Stromal cell of bone marrow (primary cell): ENCODE measurements at places on chromosomes 4 and X.

- DNase-seq: no peak
These were observed 67.2 kb downstream of the TMPRSS11F start for GRCh38 chr4:68062501-68062900.

DNA sequence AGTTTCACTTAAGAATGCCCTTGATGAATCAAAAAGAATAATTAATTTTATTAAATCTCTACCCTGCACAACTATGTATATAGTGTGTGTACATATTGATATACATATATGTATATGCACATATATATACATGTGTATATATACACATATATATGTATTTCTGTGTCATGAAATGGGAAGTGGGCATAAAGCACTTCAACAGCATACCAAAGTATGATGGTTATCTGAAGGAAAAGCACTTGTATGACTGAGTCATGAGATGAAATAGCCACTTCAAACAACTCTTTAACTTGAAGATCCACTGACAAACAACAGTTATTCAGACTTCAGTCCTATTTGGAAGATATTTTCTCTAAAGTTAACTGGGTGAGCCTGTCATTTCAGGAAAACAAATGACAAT is 16.3 kb downstream of the RNF128 start:
- DNase-seq: no peak

GRCh38 chr4:89000382-89000781 is 56.6 kb downstream of the FAM13A start:
- no peak for DNase-seq

DNA sequence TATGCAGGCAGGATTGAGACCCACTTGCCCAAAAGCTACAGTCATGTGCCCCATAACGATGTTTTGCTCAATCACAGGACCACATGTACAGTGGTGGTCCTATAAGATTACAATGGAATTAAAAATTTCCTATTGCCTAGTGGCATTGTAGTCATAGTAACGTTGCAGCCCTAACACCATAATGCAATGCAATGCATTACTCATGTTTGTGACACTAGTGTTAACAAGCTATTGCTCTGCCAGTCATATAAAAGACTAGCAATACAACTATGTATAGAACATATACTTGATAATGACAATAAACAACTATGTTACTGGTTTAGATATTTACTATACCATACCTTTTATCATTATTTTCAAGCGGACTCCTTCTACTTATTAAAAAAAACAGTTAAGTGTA is 50.6 kb downstream of the VGLL1 start:
- no peak for DNase-seq

DNA sequence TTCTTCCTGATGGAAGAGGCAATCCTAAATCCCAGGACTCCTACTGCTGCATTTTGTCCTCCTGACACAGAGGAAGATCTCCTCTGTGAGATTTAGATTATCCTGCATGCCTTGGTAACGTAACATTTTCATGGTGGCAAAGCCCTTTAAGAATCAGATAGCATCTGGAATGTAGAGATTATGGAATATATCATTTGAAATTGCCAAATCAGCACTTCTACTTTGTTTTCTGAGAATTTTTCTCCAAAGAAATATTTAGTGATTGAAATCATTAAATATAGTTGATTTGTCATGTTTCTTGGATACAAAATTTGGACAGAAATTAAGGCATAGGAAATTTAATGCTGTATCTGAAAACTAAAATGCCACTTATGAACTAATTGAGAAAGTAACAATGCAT is 326.9 kb downstream of the EPHA5 start:
- DNase-seq: no peak

GRCh38 chr4:168126952-168127351 is 34.6 kb downstream of the ANXA10 start:
- no peak for DNase-seq

DNA sequence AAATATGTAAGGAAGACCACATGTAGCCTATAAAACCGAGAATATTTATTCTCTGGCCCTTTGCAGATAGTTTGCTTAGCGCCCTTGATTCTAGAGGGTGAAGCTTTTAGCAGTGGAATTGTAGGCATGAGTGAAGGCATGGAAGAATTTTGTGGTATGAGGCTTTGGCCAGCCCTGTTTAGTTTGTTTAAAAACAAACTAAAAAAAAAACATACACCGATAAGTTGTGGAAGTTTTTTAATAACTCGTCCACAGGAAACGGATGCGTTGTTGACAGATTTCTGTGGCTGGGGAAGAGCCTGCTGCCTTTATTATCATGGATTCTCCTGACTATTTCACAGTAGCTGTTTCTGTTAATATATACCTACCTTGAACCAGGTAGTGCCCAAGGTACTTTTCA is 194.7 kb upstream of the LNX1 start:
- DNase-seq: no peak

DNA sequence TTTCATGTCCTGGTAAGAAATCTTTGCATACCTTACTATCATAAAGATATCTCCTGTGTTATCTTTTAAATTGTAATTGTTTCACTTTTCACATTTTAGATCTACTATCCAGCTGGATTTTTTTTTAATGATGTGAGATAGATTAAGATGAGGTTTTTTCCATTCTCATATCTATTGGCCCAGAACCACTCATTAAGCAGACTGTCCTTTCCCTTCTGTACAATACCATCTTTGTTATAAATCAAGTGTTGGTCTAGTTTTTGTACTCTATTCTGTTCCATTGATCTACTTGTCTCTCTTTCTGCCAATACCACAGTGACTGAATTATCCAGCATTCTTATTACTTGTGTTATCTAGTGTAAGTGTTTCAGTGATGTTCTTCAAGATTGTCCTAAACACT is 131.6 kb upstream of the TRIM2 start:
- DNase-seq: no peak

DNA sequence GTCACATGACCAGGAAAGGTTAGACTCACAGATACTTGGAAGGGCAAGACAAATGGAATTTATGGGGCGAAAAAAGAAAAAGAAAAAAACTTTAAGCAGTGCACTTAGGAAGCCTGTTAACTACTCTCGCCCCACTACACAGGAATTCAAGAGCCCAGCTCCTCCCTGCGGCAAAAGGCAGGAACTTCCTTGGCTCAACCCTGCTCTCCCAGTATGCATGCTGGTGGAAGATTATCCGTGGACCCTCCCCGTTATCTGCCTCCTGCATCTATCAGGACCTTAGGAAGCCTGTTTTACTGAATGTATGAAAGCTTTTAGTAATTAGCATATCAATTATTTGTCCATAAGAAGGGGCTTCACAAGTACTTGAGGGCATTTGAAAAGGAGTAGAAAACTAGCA is 40.1 kb upstream of the RPA4 start:
- no peak for DNase-seq

DNA sequence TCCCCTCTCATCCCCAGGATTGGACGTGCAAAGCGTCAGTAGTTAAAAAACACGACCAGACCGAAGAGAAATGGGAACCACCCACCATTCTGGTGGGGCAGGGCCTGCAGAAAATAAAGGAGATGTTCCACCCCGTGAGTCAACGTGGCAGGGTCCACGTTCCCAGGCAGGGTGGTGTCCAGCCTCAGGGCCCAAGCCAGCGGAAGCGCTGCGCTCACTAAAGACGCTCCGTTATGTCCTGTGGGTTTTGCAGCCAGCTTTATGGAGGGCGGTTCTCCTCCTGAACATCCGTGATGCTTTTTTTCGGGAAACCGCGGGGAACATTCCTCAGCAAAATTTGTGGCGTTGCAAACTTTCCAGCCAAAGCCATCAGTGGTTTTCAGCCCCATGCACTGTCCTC is 93.4 kb upstream of the SHOX start:
- no peak for DNase-seq

DNA sequence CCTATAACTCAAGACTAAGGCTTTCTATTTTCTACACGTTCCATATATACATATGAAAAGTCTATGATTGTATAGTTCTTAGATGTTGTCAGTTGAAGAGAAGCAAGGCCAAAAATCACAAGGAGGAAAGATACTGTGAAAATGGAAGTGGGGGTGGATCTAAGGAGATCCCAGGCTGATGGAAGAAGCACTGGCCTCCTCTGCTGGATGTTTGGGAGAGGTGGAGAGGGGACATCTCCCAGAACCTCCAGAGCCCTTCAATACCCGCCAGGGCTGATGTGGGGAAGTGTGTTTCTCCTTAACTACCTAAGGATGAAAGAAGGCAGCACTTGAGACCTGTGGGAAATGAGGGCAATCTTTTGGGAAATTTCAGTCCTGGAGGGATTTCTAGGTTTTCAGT is 67.4 kb downstream of the RASGEF1B start:
- DNase-seq: no peak

DNA sequence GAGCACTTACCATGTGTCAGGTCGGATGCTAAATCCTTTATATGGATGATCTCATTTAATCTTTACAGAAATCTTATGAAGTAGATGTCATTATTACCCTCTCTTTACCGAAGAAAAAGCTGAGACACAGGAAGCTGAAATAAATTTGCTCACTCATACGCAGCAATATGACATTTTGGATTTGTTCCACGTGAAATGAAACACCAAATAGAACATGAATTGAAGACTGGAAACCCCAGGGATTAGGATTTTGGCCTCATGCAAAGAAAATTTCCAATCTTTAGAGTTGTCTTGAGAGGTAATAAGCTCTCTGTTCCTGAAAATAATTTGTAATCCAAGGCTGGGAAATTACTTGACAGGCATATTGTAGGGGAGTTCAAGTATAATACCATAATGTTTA is 354.4 kb upstream of the CLNK start:
- peak; percentile 17 for DNase-seq

DNA sequence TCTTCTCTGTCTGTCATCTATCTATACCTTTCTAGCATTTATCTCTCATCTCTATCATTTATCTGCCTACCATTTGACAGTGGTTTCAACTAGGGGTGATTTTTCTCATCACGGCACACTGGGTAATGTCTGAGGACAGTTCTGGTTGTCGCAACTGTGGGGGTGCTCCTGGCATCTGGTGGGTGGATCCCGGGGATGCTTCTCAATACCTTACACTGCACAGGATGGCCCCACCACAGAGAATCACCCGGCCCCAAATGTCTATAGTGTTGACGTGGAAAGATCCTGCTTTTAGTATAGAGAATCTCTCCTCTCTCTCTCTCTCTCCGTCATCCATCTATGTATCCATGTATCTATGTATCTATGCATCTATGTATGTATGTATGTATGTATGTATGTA is 7.2 kb downstream of the P2RY8 start:
- DNase-seq: no peak

DNA sequence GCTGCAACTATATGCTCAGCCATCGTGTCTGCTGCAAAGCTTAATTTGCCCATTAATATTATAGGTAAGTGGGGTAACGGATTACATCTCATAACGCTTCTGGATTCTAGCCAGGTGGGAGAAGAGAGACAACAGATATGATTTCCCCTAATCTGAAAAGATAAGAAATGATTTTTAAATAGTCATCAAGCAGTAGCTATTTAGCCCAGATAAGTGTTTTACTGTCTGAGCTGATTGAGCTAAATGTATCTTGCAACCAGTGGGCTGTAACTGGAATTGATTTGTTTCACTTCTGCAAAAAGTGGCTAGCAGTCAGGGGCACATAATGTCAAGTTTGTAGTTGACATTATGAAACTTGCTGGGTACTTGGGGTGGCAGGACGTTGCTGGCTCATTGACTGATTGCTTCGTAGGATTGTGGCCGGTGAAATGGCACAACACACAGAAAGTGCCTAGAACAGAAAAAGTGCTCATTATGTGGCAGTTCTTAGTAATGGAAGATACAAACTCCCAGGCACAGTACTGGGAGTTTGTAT is 18.5 kb downstream of the LAP3 start:
- DNase-seq: no peak

DNA sequence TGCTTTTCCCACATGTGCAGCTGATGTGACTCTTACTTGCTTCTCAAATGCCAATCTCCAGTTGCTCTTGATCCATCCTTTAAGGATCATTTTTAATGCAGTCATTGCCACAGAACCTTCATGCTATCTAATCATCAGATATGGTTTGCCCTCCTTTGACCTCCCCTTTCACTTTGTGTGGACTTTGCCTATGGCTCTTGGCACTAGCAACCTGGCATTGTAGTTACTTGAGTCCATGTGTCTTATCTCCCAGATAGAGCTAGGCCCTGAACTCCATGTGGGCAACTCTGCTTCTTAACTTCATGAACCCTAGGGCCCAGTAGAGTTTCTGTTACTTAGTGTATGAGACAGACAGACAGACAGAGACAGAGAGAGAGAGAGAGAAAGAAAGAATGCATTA is 41.6 kb downstream of the MTM1 start:
- no peak for DNase-seq

DNA sequence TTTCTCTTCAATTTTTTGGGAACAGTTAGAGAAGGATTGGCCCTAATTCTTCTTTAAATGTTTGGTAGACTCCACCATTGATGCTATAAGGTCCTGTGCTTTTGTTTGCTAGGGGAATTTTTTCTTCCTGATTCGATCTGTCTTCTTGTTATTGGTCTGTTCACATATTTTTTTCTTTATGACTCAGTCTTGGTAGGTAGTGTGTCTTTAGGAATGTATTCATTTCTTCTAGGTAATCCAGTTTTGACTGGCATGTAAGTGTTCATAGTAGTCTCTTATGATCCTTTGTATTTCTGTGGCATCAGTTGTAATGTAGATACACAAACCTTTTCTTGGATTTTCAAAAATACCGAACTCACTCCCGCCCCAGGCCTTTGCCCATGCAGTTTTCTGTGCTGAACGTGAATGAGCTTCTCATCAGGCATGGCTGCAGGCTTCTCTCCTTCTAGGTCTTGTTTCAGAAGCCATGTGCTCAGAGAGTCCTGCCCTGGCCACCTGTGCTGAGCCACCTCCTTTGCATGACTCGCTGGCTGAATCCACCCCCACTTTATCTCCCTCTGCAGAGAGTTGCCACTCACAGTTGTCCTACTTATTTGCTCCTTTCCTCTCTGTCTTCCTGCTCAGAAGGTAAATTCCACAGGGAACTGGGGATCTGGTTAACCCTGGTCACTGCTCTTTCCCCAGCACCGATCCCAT is 67.0 kb downstream of the STK32B start:
- no peak for DNase-seq

DNA sequence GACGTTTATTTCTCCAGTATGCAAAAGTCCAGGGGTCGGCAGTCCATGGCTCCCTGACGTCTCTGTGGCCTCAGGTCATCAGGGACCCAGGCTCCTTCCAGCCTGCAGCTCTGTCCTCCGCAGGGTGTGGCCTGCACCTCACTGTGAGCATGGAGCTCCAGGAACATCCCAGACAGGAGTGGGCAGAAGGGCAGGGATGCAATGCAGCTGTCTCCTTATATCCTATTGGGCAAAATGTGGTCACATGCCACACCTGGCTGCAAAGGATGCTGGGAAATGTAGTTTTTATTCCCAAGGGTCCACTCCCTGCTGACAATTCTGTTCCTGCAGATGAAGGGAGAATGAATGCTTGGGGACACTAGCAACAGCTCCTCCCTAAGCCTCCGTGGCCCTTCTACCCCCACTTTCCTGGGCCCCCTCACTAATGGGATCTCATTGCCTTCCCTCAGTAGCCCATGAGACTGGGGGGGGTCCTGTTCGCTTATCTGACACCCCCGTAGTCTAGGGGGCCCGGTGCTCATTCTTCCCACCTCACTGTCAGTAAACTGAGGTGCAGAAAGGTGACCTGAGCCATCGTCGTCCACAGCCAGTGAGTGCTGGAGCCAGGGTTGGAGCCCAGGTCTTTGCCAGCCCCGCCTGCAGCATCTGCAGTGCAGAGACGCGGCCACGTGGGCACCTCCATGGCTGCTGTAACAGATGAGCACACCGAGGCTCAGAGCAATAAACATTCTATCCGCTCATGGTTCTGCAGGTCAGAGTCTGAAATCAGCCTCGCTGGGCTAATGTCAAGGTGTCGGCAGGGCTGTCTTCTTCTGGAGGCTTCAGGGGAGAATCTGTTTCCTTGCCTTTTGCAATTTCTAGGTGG is 5.9 kb upstream of the GRPEL1 start:
- no peak for DNase-seq

GRCh38 chr4:88807499-88807898 is 109.9 kb upstream of the NAP1L5 start:
- no peak for DNase-seq

GRCh38 chrX:29834764-29835163 is 380.6 kb upstream of the MAGEB2 start:
- no peak for DNase-seq
